ENCODE measurements at places on chromosomes 3 and 15. TPM values are rescaled to one million over a fixed set of nuclear protein-coding genes. Genes with fewer than 3 reads are reported as not detected.

- DNase-seq = peak; percentile 80
Observed at GRCh38 chr3:78728406-78729145, 1039.2 kb downstream of the ROBO1 start.

DNA sequence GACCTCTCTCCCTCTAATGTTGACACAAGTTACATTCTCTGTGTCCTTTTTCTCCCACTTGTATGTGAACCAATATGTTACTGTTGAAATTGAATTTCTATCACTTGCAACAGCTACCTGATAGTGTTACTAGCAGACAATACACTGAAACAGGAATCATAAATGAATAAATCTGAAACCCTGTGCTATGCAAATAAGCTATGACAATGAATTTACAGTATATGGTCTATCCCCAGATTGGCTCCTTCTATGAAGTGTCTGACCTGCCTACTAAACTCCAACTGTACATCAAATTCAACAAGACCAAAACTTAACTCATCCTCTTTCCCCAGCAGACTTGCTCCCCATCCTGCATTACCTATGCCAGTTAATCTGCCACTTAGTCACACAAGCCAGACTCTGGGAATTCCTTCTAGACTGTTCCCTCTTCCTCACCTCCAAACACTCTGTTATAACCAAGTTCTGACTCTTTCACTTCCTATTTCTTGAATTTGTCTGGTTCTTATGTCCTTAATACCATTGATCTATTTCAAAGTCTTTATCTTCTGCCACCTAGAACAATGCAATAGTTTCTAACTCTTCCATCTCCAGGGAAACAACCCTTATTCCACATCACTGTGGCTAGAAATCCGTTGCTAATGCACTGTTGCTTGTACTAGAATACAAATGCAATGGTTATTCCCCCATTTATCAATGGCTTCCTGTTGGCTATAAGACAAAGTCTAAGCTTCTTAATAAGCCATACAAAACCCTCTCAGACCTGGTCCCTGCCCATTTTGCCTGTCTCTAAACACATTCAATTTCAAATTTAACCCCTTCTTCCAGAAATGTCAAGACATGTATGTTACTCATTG lies 13.4 kb upstream of the ZNF639 start:
- DNase-seq = no peak

DNA sequence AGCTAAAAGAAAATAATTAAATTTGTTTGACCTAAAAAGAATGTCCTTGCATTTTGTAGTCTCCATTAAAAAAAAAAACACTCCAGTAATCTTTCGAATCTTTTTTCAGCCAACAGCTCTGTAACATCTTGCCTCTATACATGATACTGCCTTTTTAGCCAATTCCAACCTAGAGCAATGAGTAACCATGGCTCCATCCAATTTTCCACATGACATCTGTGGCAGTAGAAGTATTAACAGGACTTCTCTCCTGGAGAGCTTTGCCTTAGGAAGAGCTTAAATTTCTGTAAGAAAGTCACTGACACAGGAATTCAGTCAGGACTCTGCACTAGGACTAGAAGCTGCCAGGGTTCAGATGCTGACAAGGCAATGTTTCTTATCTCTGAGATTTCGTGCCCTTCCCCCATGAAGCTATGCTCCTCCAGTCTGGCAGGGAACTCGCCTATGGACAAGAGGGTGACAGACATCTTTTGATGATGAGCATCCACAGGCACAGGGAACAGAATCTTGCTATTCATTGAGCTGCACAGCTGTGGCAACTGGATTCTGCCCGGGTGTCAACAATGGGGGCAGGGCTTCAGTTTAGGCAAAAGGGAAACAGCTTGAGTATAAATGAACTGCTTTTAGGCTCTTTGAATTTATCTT lies 81.8 kb downstream of the ALCAM start:
- DNase-seq = no peak

ZBED2 gene
- not detected for polyA plus RNA-seq

KNG1 gene
- polyA plus RNA-seq = not detected

CATSPER2 gene
- polyA plus RNA-seq = 2.5 TPM

PRSS50 gene
- polyA plus RNA-seq = not detected
